ENCODE measurements at places on chromosomes 4 and X.

GRCh38 chr4:7418131-7418943, 16.4 kb downstream of the PSAPL1 start:
- DNase-seq: no peak

DNA sequence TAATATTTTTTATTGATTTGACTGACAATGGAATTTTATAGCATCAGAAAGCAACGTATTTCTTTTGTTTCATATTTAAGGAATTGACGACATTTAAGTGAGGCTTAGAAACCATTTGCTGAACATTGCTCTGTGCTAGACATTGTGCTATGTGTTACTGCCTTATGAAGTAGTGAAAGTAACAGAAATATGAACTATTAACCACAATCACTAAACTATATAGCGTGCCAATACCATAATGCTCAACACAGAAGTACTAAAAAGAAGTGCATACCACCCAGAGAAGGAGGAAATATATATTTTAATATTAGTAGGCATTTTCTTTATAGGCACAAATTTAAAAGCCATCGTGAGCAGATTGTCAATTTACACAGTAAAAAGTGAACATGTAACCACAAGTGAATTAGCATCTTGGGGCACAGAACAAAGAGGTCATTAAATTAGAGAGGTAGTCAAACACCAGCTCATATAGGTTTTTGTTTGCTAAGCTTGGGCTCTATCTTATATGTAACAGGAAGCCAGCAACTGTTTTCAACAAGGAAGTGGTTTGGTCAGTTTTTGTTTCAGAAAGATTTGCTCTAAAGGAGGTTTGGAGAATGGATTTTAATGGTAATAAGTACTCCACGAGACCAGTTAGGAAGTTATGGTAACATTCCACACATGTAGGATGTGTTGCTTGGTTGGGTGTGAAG, 270.7 kb downstream of the GRXCR1 start:
- no peak for DNase-seq

GRCh38 chrX:139423186-139423585, 107.4 kb upstream of the F9 start:
- DNase-seq: no peak

- DNase-seq: no peak
Observed at GRCh38 chrX:7926501-7926900, 712 bp downstream of the PNPLA4 start.

DNA sequence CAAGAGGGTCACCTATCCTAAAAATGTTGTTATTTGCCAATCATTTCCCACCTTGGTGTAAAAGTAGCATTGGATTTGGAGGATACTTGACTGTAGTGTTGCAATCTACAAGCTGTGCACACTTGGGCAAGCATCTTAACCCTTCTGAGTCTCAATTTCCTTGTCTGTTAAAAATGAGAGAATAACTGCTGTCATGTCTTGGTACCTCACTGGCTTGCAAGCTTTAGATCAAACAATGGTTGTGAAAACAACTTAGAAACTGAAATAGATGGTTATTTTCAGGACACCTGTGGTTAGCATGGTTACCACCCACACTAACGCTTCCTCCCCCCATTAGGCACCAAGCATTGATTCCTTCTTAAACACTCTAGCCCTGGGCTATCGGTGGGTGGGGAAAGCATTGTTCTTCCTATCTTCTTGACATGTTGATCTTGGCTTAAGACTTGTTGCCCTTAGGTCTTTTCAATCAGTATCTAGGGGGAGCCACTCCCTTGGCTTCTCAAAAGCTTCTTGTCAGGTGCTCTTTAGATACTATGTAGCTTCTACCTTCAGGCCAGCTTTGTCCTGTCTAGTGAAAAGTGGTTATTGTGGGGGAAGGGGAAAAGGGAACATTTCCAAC, 10.6 kb upstream of the AMOT start:
- DNase-seq: no peak

DNA sequence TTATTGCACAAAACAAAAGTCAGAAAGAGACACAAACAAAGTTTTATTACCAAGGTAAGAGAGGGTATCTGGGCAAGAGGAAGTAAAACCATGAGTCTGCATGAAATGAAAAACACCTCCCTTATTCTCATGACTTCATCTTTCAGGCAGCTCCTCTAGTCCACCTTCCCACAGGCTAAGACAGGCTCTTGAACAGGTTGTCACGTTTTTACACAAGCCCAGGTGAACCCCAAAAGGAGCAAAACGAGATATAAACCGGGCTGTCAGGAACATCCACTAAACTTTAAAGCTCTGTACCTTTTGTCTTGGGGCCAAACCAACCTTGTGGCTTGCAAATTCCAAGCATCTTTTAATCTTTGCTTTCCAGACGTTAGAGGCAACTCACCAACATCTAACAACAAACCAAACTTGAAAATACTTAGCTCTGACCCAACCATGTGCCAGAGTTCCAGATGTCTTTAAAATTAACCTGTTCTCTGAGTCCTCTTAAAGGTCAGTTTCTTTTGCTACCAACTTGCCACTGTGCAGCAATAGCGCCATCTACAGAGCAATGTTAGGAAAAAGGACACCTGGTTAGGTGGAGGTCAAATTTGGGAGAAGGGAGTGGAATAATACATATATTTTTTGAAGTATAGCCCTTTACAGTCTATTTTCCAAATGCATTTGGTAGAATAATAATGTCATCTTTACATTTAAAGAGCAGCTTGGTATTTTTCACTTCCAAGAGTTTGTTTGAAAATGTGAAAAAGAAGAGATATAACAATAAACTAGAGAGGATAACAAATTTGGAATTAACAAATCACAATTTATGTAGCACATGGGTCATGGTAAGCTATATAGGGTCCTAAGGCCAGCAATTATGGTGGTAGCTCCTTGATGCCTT, 73.1 kb downstream of the QRFPR start:
- DNase-seq: peak; percentile 0

- no peak for DNase-seq
Observed at GRCh38 chrX:39757971-39758370, 339.8 kb downstream of the BCOR start.

GRCh38 chr4:2817701-2818350, 24.9 kb downstream of the SH3BP2 start:
- DNase-seq: peak; percentile 48

GRCh38 chr4:110636680-110637407, 14.0 kb upstream of the PITX2 start:
- DNase-seq: peak; percentile 50

DNA sequence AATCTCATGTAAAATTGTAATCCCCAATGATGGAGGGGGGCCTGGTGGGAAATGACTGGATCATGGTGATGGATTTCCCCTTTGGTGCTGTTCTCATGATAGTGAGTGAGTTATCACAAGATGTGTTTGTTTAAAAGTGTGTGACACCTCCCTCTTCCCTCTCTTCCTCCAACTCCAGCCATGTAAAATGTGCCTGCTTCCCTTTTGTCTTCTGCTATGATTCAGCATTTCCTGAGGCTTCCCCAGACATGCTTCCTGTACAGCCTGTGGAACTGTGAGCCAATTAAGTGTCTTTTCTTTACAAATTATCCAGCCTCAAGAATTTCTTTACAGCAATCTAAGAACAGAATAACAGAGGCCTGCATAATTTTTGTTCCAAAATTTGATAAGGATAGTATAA, 85.2 kb downstream of the ANAPC10 start:
- DNase-seq: no peak

- no peak for DNase-seq
Observed at GRCh38 chr4:106753426-106753825, 282.7 kb downstream of the DKK2 start.

GRCh38 chr4:44914223-44914622, 187.9 kb upstream of the GNPDA2 start:
- no peak for DNase-seq

DNA sequence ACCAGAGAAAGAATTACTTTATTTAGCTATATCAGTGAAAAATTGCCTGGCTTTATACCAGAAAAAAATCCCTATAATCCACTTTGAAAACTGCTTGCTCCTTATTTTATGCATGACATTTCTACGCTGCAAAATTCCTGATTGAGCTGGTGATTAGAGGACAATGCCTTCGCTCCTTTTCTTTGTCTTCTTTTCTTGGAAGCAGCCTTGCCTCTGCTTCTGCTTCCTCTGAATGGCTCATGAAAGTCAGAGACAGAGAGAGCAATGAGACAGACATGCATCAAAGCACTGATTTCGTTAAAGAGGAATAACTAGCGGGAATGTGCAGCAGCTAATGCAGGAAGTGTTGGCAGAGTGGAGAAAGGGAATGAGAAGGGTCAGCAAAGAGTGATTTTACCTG, 294.3 kb upstream of the IGFBP7 start:
- no peak for DNase-seq

DNA sequence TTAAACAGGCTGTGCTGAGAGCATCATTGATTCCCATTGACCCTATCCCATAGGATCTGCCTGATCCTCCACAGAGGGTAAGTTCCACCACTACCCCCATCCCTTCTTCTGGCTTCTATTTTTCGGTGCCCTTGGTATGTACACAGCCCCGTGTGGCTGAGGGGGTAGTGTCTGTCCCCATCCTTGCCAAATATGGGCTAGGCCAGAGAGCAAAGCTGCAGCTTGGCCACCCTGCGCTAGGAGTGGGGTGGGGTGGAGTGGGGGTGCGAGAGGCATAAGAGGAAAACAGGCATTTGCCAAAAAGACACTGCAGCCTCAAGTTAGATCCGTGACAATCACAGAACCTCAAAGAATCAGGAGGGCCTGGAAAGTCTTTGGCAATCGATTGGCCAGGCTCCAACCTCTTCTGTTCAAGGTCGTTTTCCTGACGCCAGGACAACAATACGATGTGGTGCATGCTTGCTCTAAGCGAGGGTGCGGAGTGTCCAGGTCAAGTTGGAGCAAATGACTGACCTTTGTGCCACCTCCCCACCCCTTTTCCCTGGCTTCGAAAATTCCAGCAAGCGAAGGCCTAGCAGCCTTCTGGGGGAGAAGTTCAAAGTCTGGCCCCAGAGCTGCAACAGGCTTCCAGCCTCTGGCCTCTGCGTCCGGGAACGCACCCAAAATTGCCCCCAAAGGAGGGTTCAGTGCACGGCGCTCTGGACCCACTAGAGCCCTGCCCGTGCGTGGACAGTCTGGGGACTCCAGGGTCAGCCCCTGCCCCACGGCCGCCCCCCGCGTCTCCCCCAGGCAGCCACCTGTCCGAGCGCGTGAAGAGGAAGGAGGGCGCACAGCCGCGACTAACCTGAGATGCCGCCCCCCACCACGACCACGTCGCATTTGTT, 598 bp downstream of the MAOB start:
- no peak for DNase-seq

DNA sequence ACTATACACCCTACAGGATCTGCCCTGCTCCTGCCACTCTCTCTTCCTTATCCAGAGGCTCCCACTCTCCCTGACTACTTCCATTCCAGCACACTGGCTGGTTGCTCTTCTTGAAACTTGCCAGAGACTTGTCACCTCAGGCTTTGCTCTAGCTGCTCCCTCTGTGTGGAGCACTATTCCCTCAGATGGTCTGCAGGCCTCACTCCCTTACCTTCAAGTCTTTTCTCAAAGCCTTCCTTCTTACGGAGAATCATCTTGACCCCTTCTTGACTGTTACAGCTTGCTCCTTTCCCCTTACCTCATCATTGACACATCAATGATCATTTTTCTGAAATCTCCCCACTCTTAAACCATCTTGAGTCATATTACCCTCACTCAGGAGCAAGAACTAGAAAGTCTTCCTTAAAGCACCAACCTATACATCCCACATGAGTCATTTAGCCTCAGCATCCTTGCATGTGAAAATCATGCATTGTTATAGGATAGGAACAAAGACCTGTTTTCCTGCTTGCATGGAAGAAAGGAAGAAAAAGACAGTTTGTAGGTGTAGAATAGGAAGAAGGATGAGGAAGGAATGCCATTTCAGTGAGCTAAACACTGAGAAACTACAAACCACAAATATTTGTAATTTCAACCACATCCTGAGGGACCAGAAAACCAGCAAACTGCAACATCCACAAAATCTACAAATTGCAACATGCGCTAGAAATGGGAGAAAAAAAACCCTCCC, 55.7 kb downstream of the ANTXR2 start:
- no peak for DNase-seq

DNA sequence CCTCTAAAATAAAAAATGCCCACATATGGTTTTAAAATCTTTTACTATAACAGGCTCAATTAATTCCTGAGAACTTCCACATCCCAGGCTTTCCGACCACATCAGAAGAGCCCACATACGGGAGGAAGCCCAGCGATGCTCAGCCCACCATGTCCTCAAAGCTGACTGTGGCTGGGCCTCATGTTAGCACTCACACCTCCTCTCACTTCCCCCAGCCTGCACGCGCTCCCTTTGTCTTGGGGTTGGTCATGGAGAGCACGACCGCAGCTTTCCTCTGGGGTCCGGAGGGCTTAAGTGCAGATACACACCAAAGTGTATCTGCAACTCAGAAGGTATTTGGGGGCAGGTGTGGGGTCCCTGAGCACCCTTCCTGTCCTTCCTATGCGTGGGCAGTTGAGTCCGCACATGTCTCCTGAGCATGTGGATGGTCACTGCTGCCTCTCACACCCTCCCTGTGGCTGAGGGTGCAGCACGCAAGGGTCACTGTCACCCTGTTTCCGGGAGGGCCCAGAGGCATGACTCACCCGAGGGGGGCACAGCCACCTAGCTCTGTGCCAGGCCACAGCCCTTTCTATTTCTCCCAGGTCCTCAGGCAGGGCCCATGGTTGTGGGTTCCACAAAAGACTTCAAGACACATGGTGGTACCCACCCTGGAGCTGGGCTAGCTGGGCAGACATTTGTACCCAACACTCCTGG, 21.2 kb downstream of the WDR1 start:
- no peak for DNase-seq

- DNase-seq: no peak
Observed at GRCh38 chrX:10062980-10063379, 93.8 kb upstream of the CLCN4 start.

DNA sequence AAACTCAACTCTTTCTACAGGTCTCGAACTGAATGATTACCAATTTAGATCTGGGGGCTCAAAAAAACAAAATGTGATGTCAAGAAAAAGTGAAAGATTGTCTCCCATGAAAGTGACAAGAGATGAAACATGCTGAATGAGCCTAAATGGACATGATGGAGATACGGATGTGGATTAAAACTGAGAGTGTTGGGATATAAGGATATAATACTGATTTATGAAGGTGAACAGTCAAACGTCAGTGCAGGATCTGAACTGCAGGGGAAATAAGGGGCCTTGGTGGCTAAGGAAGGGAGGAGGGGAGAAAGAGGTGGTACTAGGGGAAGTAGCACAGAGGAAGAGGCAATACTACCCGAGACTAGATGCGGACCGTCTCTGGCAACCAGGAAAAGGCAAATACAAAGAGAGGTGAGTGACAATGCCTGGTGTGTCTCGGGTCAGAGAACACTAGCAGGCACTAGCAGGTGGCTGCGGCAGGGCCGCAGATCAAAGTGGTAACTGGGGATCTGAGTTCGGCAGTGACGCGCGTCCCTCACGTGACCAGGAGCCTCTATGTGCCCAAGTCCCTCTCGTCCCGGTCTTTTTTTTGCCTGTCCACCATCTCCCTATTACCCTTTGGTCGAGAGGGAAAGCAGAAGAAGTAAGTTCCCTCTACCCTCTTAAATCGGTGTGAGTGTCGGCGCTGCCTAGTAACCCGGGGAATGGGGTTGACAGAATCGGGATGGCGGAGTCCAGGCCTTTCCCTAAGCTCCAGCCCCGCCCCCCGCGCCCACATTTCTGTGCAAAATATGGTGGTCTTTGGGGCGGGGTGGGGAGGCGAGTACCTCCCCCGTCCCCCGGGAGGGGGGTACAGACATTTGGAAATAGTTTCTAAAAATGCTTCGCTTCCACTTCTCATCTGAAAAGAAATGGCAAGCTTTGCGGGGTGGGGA, at the start of gene TCEAL1:
Gene TCEAL1 (plus strand): TSS at position 590 of the 932 bp plus-strand sequence. CDS start 942 bp downstream, outside the sequence.
- DNase-seq: peak; percentile 30

- peak; percentile 33 for DNase-seq
Observed at GRCh38 chr4:22703912-22704311, 11.2 kb downstream of the GBA3 start.

GRCh38 chr4:113952452-113953029, 26.9 kb downstream of the ARSJ start:
- no peak for DNase-seq

- DNase-seq: no peak
Observed at GRCh38 chr4:121377076-121377475, 3.7 kb downstream of the QRFPR start.
